Foreskin keratinocyte (primary cell): ENCODE measurements at places on chromosomes 13 and 19.

DNA sequence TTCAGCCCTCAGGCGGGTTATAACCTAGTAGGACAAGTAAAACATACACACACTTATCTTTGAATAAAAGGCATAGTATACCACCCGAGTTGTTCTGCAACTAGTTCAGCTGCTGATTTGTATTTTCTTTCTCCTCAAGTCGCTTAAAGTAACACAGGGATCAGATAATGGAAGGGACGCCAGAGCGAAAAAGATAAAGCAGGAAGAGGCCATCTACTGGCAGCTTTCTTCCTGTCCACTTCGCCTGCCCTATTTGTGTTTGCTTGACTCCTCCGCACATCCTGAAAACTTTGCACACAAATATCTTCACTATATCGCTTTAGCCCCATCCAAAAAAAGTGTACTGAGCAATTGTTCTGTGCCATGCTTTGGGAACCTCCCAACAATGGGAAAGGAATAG, 238.0 kb upstream of the SOX21 start:
- DNase-seq: no peak

DNA sequence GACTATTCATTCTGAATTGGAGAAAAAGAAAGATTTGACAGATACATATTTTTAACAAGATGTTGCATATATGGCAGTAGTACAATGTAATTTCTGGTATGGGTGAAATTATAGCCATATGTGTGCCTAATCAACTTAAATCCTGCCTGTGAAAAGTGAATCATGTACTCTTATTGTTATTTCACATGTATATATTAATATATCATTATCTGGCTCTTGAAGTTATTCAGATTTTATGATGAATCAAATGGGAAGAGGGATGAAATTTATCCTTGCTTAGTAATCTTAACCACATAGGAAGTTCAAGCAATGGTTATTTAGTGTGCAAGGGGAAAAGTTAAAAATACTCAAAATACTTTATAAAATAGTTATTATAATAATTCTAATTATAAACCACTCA, 80.5 kb downstream of the GPC6 start:
- DNase-seq: no peak

DNA sequence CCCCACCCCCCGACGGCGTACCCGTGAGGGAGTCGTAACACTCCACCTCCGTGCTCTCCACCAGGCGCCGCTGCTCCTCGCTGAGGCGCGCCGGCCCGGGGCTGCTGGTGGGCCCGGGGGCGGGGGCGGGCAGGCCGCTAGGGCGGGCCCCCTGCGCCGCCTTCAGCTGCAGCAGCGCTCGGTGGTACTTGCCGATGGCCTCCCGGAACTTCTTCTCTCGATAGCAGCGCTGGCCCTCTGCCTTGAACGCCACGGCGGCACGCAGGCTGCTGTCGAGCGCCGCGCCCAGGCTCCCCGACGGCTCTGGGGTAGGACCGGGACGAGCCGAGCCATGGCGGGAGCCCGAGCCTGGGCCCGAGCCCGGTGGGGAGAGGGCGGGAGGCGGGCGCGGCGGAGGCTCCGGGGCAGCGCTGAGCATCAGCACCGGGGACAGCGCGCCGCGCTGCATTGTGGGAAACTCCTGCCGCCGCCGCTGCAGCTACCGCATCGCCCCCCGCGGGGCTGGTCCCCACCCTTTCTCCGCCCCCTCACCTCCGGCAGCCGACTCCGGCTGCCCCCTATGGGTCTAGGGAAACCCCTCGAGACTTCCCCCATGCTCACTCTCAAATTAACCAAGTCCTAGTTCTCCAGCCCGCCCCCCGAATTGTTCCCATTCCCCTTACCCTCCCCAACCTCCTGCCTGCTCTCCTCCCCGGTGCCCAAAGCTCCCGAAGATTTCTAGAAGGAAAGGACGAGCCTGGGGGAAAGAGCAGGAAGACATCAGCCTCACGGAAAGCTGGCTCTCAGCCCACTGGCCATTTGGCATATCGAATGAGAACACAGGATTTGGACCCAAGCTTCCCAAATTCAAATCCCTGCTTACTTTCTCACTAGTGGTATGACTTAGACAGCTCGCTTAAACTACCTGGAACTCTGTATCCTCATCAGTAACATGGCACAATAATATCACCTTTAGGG, at the start of gene TTC9B:
Gene TTC9B, minus strand, starts transcription at position 451 of the 957 bp plus-strand sequence. Its CDS starts 3 bp downstream, at position 448.
- no peak for DNase-seq

DNA sequence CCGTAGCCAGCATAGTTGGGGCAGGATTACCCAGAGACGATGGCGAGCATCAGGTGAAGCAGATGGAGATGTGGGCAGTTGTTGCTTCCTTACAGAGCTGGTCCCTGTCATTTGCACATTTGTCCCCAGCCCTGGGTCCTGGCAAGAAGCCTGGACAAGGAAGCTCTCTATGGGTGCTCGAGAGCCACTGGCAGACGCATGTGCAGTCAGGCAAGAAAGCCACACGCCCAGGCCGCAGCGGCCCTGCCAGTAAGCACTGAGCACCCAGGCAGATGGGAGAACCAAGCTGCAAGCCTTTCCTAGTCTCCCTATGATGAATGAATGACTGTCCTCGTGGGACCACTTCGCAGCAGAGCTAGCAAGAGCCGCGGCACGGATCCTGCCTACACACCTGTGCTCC, 182.8 kb downstream of the FOXO1 start:
- no peak for DNase-seq

GRCh38 chr19:41223431-41224234, 4.6 kb downstream of the AXL start:
- DNase-seq: peak; percentile 88

- DNase-seq: no peak
Measured at GRCh38 chr13:90950160-90950559, 397.3 kb upstream of the MIR17HG start.

DNA sequence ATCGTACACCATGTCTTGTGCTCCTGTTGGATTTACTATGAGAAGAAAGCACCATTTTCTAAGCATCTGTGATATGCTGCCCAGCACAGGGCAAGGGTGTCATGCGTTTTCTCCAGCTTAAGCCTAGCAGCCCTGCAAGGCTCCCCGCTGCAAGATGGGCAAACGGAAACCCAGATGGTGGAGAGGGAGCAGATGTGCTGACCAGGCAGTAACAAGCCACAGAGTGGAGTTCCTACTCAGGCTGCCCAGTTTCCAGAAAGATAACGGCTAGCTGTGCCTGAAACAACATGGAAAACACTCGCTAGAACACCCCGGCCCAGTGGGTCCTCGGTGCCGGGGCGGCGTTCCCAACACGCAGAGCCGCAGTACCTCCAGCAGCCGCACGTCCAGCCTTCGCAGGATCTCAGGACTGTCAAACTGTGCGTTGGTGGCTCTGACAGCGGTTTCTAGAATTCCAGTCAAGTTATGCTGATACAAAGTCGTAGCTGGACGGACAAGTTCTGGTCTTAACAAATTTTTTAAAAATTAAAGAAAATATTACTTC, 68.4 kb downstream of the TUBGCP3 start:
- no peak for DNase-seq
